Occipital lobe (tissue), 3 donors: ENCODE measurements at places on chromosomes 11 and 22. TPM values are rescaled to one million over a fixed set of nuclear protein-coding genes. Genes with fewer than 3 reads are reported as not detected.

Gene CST6
- total RNA-seq = not detected

Gene TSPO
- 51.5 TPM for total RNA-seq

Gene TLCD5
- 22.9 TPM for total RNA-seq

Gene SCARF2
- 1.7 TPM for total RNA-seq

Gene OSM
- 0.31 TPM for total RNA-seq

Gene RAB39A
- 47.7 TPM for total RNA-seq

Gene USP35
- total RNA-seq = 10.8 TPM

Gene PAMR1
- total RNA-seq = 3.0 TPM

Gene PAX6
- total RNA-seq = 16.4 TPM

Gene LRRC74B
- not detected for total RNA-seq

Gene ZNF214
- 17.9 TPM for total RNA-seq

DNA sequence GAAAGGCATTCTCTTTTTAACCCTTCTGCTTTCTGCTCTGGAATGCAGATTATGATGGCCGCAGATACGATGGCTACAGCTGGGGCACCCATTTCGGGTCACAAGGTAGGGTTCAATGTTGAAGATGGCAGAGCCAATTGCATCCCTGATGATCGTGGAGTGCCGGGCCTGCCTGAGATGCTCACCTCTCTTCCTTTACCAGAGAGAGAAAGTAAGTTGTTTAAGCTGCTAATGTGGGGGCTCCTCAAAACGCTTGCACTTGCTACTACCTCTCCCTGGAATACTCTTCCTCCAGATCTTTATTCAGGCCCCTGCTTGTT, 50.8 kb upstream of the PRDM11 start:
- DNase-seq = no peak

DNA sequence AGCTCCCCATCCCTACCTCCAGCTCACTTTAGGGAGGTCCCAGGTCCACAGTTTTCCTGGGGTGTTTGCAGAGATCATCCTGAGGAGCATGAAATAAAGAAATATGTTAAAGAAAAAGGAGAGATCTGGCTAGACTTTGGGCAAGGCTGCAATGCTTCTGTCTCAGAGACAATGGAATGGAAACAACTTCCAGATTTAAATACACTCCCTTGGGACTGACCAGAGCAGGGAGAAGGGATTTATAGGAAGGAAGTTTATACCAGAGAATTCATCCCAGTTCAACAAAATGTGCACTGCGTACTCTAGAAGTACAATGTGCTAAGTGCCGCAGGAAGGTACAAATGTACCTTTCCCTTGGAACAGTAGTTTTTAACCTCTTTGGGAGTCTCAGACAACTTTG, 40.4 kb downstream of the ETS1 start:
- DNase-seq = no peak

GRCh38 chr11:416757-417621, 2.2 kb upstream of the SIGIRR start:
- DNase-seq = no peak

DNA sequence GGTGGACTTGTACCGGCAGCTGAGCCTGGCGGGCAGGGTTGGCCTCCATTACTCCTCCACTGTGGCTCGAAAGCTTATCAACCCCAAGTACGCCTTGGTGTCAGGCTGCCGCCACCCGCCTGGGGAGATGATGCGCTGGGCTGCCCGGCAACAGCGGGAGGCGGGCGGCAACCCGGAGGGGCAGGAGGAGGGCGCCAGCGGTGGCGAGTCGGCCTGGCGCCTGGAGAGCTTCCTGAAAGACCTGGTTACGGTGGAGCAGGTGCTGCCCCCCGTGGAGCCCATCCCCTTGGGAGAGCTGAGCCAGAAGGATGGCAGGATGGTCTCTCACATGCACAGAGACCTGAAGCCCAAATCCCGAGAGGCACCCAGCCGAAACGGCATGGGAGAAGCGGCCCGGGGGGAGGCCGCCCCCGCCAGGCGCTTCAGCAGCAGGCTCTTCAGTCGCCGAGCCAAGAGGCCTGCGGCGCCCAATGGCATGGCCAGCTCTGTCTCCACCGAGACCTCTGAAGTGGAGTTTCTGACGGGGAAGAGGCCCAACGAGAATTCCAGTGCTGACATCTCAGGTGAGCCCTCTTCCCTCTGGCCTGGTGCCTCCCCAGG, 26.7 kb downstream of the FAM83F start:
- no peak for DNase-seq

DNA sequence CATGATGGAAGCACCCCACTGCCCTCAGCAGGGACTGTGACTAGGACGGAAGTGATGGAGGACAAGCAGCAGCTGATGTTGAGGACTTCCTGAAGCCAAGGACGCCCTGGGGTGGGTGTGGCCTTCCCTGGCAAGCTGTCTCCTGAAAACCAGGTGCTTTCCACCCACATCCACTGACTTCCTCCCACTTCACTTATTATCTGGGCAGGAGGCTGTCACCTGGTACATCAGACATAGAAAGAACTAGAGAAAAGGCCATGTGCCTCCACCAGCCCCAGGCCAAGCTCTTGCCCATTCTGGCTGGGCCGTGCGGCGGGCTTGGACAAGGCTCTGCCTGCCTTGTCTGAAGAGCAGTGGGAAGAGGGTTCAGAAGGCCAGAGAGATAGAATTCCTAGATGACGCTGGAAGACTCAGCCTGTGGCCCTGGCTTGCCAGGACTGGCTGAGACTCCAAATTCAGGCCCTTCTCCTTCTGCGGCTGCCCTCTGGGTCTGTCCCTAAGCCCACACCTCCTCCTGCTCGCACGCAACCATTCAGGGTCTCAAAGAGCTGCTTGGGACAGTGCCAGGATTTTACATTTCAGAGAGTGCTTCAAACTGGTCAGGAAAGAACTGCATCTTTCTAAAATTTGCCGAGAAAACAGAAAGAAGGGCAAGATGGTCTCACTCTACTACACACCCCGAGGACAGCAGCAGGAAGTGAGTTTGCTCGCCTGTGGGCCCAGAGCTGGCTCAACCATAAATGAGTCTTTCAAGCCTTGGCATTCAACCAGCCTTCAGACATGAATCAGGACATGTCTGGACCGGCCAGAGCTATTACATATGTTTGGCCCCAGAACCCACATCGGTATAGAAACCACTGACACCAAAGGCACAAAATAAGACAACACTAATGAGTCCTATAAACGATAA, 13.3 kb downstream of the ARHGAP1 start:
- DNase-seq = no peak

- DNase-seq = no peak
Measured at GRCh38 chr11:95531116-95531515, 258.5 kb downstream of the FAM76B start.

GRCh38 chr11:61472868-61473267, 35.7 kb upstream of the LRRC10B start:
- DNase-seq = no peak

- no peak for DNase-seq
Measured at GRCh38 chr11:36427876-36428275, 82.2 kb downstream of the TRAF6 start.

DNA sequence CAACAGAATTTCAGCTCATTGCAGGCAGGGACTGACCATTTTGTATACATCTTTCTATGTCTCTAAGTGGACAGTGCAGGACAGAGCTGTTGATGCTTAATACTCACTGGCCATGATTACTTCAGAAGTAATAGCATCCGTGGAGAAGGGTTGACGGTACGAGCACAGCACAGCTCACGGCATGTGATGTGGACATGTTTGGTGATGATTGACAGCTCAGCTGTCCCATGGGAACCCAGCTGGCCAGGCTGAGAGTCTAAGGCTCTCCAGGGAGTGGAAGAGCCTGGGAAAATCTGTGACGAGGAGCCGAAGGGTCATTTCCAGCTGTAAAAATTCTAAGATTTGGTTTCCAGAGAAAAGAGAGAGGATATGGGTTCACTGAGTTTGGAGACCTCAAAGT, 198.2 kb downstream of the SNX19 start:
- DNase-seq = no peak

- no peak for DNase-seq
Measured at GRCh38 chr22:20566420-20567260, 59.2 kb downstream of the MED15 start.

DNA sequence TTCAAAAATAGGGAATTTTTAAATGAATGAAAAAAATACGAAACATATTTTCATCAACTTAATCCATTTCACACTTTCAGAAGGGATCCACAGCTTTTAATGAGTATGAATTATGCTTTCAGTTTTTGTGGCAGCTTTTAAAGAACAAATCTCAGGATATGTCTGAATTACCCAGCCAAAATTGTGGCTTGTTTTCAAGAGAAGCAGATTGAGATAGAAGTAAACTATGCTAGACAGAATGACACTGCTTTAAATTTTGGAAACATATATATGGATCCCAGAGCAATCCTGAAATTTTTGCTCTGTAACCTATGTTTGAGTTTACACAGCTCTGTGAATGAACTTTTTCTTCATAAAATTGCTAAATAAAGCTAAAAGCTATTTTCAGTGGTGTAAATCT, 2.4 kb upstream of the HINFP start:
- DNase-seq = no peak

DNA sequence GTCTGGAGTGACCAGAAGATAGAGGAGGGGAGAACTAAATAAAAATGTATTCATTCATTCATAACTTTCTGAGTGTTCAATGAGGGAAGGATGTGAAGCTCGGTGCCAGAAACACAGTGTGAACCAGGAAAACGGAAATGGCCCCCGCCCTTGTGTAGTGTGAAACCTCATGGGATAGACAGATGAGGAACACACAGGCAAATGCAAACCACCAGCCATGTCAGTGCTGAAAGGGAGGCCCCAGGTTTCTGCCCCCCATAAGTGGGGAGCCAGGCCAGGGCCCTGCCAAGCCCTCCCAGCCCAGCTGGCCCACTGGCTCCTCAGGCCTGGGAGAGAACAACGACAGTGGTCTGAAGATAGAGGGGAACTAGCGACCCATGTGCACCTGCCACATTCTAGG, 30.5 kb downstream of the LARGE1 start:
- no peak for DNase-seq

DNA sequence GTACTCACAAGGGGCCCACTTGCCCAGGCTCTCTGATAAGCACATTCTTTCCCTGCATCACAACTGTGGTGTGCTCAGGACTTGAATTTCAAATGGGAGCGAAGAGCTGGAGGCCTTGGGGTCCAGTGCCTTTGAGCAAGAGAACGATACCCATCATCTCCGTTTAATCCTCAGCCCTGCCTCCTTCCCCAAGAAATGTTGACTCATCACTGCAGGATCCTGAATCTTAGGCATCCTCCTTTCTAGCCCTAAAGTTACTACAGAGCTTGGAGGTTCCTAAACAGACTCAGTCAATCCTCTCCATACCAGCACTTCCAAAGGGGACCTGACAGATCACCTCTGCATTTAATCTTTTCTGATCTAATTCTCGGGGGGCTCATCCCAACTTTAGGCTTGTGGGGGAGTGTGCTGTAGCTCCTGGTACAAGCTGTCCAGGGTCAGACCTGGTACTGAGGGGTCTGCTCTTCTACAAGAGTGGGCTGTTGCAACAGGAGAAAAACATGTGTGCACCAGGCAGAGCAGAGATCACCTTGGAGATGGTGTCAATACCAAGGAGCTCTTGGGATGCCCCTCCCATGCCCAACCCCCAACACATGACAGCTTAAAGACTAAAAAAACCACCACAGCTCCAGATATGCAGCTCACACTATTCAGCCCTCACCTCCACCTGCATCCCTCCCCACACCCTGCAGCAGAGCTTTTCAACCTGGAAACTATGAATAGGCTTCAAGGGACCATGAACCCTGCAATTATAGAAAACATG, 3.9 kb upstream of the PRG2 start:
- DNase-seq = no peak

DNA sequence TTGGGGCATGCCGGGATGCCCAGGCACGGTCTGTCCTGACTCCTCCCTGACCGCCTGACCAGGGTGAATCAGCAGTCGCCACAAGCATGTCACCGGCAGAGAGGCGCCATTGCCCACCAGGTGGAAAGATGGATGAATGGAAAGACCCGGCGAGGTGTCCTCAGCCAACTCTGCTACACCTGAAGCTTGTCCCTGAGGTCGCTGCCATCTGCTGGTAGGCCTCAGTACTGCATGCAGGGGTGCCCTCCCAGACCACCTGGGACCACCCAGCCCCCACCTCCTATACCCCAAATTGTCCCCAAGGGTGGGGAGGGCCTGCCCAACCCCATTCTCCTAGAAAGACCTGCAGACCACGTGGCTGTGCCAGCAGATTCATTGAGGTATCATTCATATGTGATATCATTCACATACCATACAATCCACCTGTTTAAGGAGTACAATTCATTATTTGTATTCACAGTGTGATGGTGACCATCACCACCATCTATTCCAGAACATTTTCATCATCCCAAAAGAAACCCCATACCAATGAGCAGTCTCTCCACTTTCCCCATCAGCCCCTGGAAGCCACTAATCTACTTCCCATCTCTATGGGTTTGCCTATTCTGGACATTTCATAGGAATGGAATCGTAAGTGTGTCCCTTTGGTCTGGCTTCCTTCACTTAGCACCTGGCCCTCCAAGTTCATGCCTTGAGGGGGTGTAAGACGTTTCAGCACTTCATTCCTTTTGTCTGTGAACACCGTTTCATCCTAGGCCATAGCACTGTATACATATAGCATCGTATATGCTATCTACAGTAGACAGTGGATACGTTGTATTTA, 17.5 kb downstream of the FGF3 start:
- DNase-seq = no peak

DNA sequence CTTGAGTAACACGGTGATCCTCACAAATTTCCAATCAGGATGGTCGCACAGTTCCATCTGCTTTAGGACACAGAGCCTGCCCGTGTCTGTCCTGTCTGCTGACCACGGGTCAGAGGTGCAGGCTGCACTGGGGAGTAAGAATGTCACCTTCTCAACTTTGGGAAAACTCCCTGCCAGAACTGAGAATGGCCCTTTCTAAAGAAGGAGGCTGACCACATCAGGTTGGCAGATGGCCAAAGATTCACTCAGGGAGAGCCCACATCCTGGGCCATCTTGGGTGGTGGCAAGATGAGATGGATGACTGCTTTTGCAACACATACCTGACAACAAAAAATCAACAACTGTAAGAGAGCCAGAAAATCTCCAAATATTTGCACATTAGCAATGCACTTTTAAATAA, 101.9 kb downstream of the IGLL1 start:
- no peak for DNase-seq

DNA sequence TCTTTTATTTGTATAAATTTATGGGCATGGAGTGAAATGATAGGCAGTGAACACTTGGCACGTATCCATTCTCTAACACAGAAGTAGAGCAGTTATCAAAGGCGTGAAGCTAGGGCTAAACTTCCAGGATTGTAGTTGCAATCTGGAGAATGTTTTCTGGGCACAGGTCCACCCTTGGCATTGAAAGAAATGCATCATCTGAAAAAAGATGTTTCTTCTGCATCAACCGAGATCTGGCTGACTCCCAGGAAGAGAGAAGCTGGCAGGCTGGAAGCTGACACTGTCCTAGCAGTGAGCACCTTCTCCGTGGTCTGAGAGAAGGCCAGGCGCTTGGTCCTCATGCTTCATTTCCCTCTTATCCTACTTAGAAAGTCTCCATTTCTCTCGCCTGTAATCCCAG, 600.0 kb downstream of the BRD1 start:
- DNase-seq = no peak

DNA sequence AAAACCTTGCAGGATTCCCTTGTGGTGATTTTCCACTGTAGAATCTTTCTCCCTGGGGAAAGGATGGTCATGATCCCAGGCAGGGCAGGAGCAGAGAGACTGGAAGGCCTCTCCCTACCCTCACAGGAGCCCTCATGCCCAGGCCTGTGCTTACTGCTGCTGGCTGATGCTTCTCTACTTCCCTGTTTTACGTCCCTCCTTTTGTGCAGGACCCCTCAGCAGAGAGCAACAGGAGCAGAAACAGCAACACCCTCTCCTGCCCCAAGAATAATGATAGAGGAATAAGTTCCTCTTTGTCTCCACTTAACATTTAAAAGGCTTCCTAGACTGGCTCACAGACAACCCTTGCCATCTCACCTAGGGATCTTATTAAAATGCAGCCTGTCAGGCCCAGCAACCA, 3.6 kb downstream of the ISX start:
- DNase-seq = no peak

GRCh38 chr11:104433751-104434150, 269.8 kb upstream of the PDGFD start:
- DNase-seq = no peak
